ENCODE measurements at places on chromosomes 2 and 18.

- DNase-seq: no peak
Observed at GRCh38 chr2:156099382-156099781, 233.1 kb downstream of the NR4A2 start.

- no peak for DNase-seq
Observed at GRCh38 chr18:35506024-35506712, 8.4 kb upstream of the INO80C start.

DNA sequence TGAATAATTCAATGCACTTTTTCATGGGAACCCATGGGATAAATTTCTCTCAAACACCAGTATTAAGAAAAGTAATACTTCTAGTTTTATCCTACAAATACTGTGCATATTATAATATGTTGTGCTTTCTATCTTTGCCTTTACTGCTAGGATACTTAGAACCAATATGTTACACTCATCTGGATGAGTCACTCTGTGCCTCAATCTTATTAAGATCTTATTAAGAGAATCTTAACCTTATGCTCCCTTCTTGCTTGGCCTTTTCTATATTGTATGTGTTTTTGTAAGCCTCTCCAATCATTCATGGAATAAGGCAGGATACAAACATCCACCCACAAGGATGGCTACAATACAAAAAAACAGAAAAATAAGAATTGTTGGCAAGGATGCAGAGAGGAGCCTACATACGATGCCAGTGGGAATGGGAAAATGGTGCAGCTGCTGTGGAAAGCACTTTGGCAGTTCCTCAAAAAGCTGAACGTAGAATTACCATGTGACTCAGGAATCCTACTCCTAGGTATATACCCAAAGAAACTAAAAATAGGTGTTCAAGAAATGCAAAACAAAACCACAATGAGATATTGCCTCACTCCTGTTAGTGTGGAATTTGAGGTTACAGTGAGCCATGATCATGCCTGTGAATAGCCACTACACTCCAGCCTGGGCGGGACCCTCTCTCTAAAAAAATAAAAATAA is 10.7 kb upstream of the TWSG1 start:
- DNase-seq: no peak

DNA sequence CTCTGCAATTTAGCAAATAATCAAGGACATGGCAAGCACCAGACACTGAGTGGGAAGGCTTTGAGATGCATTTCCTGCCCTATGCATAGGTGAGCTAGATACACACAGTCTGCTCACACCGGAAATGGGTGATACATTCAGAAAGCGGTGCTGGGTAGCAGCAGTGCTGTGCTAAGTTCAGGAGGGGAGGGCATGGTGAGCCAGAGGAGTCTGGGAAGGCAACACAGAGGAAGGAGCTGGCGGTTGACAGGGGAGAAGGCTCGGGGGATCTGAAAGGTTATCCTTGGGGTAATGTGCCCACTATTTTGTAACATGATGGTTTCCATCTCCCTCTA is 57.4 kb upstream of the EPAS1 start:
- peak; percentile 61 for DNase-seq

DNA sequence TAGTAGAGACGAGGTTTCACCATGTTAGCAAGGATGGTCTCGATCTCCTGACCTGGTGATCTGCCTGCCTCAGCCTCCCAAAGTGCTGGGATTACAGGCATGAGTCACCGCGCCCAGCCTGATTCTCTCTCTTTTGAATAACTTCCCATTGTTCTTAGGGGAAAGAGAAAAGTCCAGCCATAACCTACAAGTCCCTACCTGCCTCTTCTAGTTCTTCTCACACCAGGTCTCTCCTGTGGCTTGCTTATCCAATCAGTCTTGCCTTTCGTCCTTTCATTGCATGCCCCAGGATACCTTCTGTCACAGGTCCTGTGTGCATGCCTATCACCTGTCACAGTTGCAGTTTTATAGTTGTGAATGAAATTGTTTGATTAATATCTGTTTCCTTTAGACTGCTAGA is 148.1 kb downstream of the SLC4A3 start:
- DNase-seq: no peak

All from stimulated activated CD4-positive, alpha-beta T cell treated with anti-CD3 and anti-CD28 coated beads, Interleukin-15, amount 100 ng/mL, for 48 hours (primary cell).